ENCODE measurements at places on chromosomes 13 and 19. TPM values are rescaled to one million over a fixed set of nuclear protein-coding genes. Genes with fewer than 3 reads are reported as not detected.

- peak; percentile 34 for DNase-seq
These were observed 22.3 kb downstream of the ATP4B start for GRCh38 chr13:113635709-113636108.

GRCh38 chr13:46754812-46755211, 42.1 kb downstream of the ESD start:
- DNase-seq, result no peak

DNA sequence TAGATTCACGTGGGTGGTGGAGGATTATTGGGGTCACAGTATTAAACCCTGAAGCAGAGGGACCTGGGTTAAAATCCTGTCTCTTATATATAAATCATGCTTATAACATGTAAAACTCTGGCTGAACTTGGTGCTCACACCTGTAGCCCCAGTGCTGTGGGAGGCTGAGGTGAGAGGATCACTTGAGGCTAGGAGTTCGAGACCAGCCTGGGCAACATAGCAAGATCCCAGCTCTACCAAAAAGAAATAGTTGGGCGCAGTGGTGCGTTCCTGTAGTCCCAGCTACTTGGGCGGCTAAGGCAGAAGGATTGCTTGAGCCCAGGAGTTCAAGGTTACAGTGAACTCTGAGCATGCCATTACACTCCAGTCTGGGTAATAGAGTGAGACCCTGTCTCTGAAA, 2.4 kb downstream of the ZNF805 start:
- no peak for DNase-seq

- peak; percentile 64 for DNase-seq
These were observed 71.9 kb downstream of the FLT1 start for GRCh38 chr13:28423010-28423409.

Gene PSG11
- not detected for total RNA-seq

Measured in sigmoid colon (tissue), 7 donors.